ENCODE measurements at places on chromosomes 11 and 22.
A peak's percentile ranks its signal among the peaks of the same experiment; 100 is the strongest.

DNA sequence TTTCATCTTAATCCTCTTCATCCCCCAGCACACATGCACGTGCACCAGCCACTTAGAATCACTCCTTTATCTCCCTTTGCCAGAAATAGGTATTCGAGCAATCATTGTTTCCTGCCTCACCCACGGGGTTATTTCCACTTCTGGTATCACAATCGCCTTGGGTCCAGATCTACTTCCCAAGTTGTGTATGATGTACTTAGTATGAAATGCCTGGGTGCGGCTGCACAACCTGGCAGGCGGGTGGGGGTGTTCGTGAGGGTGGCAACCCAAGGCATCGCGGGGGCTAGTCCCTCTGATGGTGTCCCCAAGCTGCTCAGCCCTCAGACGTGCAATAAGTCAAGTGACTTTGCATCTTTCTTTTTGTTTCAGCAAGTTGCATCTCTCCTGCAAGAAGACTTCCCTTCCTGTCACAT lies 475.6 kb downstream of the MIAT start:
- DNase-seq = no peak

DNA sequence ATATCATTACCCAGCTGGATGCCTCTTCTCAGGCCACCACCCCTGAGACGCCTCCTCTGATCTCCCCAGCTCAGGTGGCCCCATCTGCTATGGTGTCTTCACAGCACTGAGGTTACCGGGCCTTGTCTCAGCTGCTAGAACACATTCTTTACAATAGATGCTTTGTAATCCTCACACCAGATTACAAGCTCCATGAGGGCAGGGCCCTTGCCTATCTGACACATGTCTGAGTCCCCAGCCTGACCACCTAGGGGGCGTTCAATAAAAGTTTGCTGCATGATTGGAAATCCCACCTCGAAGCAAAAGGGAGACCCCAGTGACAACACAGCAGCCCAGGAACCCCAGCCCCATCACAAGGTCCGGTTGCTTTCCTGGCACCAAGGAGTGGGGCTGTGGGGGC lies 2.0 kb downstream of the MACROD1 start:
- no peak for DNase-seq

DNA sequence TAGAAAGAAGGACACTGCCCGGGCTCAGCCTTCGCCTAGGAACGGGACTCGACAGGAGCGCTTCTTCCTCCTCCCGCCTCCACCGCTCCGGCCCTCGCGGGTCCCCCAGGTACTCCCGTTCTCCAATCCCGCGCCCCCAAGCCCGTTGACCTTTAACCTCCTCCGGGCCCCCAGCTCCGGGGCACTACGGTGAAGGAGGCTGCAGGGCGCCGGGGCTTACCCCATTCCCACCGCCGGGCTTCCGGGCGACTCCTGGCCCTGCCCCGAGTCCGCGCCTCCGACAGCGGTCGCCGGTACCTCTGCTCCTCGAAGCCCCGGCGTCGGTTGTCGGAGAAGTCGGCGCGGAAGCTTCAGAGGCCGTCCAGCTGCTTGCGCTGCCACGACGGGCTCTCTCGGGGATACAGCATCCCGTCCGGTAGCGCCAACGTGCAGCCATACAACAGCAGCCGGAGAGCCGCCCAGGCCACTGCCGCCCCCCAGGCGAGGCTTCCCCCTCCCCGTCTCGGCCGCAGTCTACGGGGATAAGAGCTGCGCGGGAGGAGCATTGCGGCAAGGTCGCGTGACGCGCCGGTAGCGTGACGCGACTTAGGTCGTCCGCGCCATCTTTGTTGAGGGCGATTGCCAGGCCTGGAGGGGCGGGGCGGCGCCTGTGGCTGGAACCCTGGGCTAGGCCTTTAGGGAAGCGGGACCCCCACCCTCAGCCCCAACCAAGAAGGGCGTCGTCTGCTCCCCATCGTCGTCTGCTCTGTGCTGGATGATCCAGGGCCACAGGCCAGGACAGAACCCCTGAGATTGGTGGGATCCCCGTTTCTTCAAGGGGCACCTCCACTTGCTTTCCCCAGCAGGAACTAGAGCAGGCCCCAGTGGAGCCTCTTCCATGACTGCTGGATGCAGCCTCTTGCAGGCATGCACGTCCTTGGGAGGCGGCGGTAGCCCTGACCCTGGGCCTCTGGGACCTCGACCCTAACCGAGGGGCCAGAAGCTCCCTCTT lies 26.3 kb downstream of the RGL4 start:
- DNase-seq = peak; percentile 51

DNA sequence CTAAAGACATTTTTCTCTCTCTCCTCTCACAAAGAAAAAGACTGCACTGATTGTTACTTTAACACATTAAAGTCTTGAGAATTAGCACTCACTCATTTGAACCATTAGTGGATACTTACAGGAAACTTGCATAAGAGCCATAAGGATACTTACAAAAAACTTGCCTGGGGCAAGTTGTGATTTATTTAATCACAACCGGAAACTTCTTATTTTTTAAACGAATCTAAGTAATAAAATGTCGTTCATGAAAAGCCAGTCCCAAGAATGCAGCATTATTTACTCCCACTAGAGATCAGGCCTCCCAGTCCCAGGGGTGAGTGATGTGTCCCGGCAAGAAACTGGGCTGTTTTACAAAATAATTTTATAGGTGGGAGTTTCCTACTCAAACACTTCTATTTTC lies 59.3 kb upstream of the TTC12 start:
- no peak for DNase-seq

DNA sequence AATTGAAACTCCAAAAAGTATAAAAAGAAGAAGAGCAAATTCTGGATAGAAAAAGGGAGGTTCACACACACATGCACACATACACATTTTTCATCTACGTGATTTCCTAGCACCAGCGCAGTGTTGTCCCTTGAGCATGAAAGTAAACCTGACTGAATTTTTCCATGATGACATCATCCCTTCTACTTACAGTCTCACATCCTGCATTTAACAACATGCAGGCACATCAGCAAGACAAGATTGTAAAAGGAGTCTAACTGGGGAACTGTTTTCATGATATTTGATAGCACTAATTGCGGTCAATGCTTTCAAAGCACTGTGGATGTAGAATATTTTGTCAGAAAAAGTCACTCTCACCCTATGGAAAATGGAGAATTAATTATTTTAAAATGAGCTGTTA lies 36.6 kb downstream of the GAS2 start:
- no peak for DNase-seq

DNA sequence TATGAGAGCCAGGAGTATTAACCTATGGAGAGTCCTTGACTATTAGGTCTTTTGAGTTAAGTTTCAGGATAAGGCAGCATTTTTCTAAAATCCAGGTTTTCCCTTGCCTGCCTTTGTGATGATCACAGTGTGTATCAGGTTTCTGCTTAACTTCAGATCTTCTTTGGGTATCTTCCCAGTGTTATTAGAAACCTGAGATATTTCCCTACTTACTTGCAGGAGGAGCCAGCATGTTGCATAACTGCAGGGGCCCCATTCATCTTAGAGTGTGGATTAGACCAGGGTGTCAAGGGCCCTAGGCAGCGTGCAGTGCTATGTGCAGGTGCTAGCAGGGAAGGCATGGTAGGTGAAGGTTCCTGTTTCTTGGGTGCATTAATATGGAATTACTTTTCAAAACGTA lies 69.5 kb downstream of the ZNRF3 start:
- no peak for DNase-seq

GRCh38 chr22:46162285-46162684 lies 12.0 kb downstream of the PPARA start:
- DNase-seq = no peak

GRCh38 chr11:73072935-73073481 lies 69.1 kb downstream of the FCHSD2 start:
- no peak for DNase-seq

DNA sequence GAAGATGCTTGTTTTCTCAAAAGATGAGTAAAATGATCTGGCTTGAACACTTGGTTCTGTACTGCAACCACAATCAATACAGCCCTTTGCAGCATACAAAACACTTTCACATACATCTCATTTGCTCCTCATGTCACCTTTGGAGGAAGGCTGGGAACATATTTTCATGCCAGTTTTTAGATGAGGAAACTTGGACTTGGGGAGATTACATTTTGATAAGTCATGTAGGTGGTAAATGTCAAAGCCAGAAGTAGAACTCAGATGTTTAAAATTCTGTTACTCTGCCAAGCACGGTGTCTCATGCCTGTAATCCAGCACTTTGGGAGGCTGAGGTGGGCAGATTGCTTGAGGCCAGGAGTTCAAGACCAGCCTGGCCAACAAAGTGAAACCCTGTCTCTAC lies 121.8 kb downstream of the MICAL2 start:
- no peak for DNase-seq

GRCh38 chr11:57546869-57547475 lies 9.6 kb downstream of the SMTNL1 start:
- DNase-seq = no peak

DNA sequence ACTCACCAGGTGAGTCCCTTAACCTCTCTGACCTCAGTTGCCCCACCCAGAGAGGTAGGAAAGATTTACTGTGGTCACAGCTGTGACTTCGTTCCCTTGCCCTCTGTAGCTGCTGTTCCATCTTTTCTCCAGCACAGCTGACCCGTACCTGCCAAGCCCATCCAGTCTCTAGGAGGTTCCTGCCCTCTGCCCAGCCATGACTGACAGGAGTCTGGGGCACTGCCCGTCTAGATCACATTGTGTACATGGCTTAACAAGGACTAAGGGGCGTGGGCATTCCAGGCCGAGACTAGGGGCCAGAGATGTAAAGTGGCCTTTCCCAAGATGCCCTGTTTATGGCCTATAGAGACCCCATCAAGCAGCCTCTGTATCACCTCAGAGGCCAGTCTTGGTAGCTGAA lies 132.0 kb downstream of the PARVA start:
- no peak for DNase-seq

DNA sequence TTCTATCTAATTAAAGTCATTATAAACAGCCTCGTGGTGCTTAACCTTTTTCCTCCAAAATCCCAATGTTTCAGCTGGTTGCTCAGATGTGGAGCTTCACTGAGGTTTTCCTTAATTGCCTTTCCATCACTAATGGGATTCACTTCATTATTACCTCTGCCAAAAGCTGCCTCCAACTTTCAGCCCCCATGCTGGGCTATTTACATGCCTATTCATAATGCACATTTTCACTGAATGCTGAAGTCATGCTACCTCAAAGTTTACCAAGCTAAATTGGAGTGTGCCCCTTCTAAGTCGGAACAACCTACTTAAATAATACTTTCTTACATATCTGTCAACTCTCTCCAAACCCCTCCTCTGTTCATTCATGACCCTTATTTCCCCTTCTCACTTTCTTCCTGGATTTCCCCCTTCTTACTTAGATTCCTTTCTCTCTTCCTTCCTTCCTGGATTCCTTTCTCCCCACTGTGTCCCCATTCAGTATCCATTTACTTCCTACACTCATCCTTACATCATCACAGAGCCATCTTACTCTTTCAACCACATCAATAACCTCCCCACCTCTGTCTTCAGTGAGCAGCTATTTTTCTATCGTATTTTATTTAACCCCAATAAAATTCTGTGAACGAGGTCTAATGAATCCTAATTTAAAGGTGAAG lies 887.3 kb upstream of the TENM4 start:
- DNase-seq = no peak

DNA sequence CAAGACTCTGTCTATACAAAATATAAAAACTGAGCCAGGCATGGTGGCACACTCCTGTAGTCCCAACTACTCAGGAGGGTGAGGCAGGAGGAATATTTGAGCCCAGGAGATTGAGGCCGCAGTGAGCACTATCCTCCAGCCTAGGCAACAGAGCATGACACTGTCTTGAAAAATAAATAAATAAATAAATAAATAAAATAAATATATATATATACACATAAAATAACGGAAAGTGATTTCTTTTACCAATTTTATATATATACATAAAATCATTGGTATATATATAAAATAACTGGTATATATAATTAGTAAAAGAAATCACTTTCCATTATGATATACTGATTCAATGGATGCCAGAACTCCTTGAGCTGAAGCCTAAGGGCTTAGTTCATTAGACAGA lies 91.8 kb downstream of the MRTFA start:
- DNase-seq = no peak

- no peak for DNase-seq
These were observed 1.7 kb downstream of the PPFIBP2 start for GRCh38 chr11:7515447-7515886.

GRCh38 chr11:132588366-132588765 lies 943.9 kb downstream of the OPCML start:
- no peak for DNase-seq

- DNase-seq = no peak
These were observed 5.4 kb downstream of the MMP1 start for GRCh38 chr11:102792604-102793003.

DNA sequence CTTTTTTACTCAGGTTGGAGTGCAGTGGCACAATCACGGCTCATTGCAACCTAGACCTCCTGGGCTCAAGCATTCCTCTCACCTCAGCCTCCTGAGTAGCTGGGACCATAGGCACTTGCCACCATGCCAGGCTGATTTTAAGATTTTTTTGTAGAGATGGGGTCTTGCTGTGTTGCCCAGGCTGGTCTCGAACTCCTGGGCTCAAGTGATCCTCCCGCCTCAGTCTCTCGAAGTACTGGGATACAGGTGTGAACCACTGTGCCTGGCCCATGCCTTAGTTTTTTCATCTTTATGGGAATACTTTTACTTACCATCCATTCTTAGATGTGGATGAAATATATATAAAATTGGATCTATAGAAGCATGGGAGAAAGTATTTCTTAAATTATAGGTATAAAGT lies 5.2 kb downstream of the PACS1 start:
- no peak for DNase-seq

- DNase-seq = no peak
These were observed 934 bp upstream of the TMEM132A start for GRCh38 chr11:60923326-60923725.

DNA sequence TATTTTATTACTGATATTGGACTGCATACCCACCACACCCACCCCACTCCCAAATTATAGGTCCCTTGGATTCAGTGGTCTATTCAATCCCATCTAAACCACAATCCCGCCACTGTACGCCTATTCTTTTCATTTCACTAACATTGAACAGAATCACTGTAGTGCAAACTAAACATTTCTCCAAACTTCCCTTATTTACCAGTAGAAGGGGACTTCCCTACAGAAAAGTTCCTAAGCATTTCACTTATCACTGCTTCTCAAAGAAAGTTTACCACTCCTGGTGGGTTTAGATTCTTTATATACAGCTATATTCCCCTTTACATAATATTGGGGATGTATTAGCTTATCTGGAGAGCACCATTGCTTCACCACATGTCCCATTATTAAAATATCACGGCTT lies 29.3 kb downstream of the OR8B12 start:
- DNase-seq = no peak

DNA sequence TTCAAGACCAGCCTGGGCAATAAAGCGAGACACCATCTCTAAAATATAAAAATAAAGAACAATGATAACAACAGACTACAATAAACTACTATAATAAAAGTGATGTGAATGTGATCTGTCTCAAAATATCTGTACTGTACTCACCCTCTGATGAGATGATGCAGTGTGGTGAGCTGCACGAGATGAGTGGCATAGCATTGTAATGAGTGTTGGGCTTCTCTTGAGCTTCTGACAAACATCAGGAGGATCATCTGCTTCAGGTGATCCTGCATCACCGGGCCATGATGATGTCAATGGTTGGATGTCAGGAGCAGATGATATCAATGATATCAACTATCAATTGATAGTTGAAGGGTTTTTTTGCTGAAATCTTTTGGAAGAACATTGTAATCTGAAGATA lies 52.4 kb upstream of the INCENP start:
- no peak for DNase-seq

Data from NCI-H1694 treated with DMSO at 0.1 percent for 48 hours (cell line).